COR-L47 (cell line): ENCODE measurements at places on chromosomes 6 and 20.

DNA sequence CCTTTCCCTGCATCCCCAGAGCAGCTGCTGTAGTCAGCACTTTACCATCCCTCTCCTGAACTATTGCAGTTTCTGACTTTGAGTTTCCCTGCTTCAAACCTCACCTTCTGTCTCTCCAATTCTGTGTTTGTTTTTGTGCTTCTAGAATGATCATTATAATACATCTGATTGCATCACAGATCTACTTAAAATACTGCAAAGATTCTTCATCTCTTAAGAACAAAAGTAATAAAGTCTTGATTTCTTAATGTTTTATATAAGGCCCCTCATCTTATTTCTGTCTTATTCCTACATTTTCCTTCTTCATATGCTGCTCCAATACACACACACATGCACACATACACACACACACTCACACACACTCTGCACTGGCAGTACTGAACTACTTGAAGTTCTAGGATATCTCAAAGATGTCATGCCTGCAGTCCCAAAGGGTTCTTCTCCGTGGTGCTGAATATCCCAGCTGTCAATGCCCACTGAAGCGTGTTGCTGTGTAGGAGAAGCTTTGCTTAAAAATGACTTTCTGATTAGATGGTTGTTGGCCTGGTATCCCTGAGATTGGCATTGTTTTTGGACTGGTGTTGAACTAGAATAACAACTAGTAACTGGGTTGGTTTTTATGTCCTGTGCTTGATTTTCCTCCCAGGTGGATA lies 97.2 kb downstream of the MAP3K4 start:
- no peak for DNase-seq

DNA sequence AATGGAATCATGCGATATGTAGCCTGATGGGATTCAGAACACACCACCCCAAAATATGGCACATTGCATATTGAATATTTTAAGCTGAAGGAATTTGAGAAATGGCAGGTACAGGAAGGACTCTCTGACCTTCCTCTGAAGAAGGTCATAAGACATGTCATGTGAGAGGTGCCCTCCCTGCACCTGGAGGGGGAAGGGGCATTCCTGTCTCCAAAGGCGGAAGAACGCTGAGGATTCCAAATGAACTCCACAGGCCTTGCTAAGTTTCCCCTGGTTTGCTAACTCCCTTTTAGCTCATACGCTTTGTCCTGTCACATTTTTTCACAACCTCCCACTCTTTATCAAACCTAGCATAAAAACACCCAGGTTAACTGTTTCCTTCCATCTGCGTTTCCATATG lies 347.8 kb downstream of the CDKAL1 start:
- no peak for DNase-seq

DNA sequence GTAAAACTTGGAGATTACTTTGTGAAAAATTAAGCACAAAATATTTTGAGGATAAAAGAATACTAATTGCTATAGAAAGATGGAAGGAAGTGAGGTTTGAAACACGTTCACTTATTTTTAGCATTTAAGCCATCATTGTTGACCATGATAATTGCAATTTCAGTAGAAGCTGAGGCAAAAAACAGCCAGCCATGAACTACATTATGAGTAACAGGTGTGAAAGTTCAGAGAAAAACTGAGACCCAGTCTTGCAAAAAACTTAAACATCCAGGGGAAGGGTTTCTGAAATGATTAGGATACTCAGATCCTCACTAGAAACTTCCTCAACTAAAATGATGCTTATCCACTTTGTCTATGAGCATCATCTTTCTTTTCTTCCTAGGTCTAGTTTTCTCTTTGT lies 619.4 kb downstream of the PHF3 start:
- no peak for DNase-seq

GRCh38 chr20:44910690-44911262 lies 916 bp downstream of the PABPC1L start:
- DNase-seq = no peak

DNA sequence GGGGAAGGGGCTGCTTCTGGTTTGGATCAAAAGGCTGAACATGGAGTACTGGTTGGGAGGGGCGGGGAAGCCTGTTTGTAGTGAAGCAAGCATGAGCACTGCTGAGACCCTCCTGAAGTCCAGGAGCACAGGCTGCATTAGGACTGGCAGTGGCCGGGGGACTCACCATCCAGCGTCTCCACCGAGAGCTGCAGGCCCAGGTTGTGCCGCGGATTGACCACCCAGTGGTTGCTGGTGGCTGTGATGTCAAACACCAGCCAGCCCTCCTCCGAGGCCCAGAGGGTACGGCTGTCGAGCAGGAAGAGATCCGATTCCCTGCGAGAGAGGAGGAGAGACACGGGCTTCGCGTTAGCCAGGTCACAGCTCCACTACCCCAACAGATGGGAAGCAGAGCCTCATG lies 64.1 kb downstream of the BMP7 start:
- no peak for DNase-seq

DNA sequence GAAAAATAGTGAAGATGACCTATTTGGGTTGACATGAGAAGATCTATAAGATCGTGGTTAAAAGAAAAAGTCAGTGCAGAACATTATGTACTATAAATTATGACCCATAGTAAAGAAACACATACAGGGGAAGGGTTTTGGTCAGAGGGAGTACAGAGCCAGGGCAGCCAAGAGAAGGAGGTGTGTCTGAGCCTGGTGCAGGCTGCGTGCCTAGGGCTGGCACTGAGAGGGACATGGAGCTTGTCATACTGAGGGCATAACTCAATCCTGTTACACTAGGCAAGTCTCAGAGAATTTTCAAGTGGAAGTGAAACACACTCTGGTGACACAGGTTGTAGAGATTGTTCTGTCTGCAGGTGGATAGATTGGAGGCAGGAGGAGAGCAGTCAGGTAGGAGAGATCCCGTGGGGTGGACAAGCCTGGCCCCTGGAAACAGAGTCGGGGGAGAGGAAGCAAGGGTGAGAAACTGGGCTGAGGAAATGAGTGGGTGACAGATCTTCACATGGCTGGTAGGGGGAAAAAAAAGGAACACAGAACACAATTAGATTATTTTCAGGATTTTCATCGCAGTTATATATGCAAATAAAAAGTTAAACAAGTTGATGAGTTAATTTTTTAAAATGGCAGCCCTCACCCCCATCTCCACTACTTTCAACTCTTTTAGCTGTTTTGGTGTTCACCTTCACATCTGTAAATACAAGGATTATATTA lies 18.5 kb upstream of the RNF39 start:
- DNase-seq = no peak

- DNase-seq = no peak
These were observed 234.1 kb downstream of the CDH26 start for GRCh38 chr20:60192326-60192725.

DNA sequence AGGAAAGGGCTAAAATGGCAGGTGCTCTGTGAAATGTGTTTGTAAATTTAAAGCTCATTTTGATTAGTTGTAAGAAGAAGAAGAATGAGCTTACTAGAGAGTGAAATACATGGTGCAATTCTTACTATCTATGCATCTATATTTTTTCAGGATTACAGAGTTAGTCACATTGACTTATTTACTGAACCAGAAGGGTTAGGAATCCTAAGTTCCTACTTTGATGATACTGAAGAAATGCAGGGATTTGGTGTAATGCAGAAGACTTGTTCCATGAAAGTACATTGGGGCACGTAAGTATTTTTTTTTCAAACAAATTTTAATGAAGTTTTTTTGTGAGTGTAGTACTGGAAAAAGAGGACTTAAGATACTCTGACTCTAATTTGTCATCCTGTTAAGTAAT lies 99.3 kb downstream of the RTN4IP1 start:
- no peak for DNase-seq

DNA sequence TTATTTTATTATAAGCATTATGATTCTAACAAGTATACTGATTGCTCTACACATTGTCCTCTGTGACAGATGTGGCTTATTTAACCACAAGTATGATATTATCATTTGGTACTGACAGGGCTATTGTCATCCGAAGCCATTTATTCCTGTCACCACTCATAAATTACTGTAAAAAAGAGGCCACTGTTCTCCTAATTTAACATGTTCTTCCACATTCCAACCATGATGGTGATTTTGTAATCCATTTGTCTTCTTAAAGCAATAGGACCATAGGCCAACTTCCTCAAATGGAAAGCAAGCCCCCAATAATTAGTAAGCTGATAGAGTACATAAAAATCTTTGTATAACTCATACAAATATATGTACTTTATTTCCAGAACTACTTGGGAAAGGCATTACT lies 50.6 kb downstream of the FUT9 start:
- DNase-seq = no peak
